ENCODE measurements at places on chromosomes 4 and X. TPM values are rescaled to one million over a fixed set of nuclear protein-coding genes. Genes with fewer than 3 reads are reported as not detected.

- no peak for DNase-seq
These were observed 35.1 kb downstream of the PITX2 start for GRCh38 chr4:110587666-110588285.

DNA sequence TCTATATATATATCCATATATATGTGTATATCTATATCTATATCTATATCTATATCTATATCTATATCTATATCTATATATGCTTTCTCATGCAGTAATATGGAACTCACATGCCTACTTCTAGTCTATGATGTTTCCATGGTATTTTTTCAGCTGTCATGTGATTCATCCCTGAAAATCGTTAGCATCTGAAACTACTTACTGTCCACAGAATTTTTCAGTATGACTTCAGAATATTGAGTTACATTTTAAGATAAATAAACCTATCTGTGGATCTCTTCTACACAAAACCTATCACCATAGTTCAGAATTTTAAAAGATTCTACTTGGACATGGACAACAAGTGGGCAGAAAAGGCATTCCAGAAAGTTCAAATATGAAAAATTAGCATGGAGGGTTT lies 855.1 kb upstream of the INTU start:
- no peak for DNase-seq

SORBS2 gene
- total RNA-seq = 9.3 TPM

SCOC gene
- total RNA-seq = 159 TPM
